Iris pigment epithelial cell (primary cell): ENCODE measurements at places on chromosomes 5 and 9.
A peak's percentile ranks its signal among the peaks of the same experiment; 100 is the strongest.

DNA sequence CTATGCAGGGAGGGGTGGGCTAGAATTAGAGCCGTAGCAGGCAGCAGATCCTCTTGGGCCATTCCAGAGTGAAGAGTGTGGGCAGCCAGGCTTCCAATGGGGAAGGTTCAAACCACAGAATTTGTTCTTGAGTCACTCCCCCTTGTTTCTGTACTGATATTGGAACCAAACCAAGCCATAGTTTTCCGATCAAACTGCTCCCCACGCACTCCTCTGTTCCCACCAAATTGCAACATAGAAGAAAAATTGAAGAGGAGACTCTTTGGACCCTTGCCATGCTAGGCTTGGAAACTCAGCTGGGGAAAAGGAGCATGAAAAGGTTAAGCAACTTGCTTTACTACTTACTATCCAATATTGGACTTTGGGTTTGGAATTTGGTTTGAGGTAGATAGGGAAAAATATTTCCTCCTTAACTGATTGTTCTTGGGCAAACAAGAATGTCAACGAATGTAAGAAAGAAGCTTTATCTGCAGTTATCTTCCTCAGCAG lies 165.8 kb upstream of the NR3C1 start:
- DNase-seq, result peak; percentile 87

GRCh38 chr5:140632366-140633020 lies 482 bp downstream of the CD14 start:
- peak; percentile 59 for DNase-seq

DNA sequence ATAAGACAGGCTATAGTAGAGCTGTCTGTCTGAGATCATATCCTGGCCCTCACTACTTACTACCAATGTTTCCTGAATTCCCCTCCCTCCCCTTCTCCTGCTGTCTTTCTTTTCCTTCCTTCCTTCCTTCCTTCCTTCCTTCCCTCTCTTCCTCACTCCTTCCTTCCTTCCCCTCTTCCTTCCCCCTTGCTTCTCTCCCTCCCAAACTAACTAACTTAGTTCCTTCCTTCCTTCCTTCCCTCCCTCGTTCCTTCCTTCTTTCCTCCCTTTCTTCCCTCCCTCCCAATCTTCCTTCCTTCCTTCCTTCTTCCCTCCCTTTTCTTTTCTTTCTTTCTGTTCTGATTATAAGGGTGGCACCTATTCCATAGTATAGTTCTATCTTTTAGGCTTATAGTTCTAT lies 150.0 kb upstream of the GDNF start:
- DNase-seq, result no peak

DNA sequence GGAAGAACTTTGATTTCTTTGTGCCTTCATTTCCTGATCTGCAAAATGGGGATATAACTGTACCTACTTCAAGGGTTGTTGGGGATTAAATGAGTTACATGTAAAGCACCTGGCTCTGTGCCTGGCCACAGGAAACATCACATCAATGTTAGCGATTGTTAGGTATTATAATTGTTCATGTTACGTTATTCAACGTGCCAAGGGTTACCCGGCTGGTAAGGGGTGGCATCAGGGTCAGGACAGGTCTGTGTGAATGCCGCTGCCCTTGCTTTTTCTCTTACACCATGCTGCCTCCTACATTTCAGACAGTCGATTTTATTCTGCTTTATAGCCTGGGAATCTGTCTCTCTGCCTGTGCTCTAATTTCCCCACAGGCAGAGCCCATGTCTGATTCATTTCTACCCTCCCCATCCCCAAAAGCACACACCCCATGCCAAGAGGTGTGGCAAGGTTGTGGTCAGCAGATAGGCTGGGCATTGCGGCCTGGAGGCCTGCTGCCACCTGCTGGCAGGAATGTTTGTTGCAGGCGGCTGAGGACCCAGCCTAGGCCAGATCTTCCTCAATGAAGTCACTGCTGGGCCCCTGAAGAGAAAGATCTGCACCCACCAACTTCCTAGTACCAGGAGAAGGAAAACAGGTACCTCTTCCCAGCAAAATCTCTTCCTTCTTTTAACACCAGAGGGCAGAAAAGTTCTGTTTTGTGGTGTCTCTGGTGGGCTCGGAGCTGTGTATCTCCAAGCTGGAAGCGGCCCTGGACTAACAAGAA lies 5.3 kb downstream of the ANKS6 start:
- DNase-seq, result peak; percentile 95

DNA sequence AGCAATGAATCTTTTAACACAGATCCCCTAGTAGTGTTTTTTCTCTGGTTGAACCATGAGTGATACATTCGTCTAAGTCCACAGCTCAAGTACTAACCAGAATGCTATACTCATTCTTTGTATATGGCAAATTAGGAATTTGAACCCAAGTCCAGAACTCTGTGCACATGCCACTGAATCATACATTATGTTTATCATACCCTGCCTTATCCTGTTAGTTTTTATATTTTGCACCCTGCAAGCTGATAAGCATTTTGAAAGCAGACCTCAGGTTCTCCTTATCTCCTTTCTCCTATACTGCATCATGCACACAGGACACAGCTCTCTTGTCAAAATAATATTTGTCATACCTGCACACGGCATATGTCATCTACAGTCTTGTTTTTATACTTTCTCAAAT lies 54.6 kb upstream of the ELL2 start:
- no peak for DNase-seq

DNA sequence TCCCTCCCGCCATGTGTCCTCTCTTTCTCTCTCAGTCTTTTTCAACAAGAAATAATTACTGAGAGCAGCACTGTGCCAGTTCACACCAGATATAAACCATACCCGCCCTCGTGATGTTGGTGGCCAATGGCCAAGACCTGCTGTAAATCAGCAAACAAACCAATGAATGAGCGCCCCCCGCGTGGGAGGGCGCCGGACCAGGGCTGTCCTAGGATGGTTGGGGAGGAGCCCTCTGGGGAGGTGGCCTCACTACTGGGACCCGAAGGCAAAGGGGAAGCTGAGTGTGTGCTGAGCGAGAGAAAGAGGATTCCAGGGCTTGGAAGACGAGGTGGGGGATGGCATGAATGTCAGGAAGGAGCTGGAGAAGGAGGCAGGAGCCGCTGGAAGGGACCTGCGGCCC lies 51.2 kb upstream of the BARHL1 start:
- no peak for DNase-seq

- no peak for DNase-seq
Observed at GRCh38 chr5:134798468-134798867, 39.9 kb downstream of the DDX46 start.

DNA sequence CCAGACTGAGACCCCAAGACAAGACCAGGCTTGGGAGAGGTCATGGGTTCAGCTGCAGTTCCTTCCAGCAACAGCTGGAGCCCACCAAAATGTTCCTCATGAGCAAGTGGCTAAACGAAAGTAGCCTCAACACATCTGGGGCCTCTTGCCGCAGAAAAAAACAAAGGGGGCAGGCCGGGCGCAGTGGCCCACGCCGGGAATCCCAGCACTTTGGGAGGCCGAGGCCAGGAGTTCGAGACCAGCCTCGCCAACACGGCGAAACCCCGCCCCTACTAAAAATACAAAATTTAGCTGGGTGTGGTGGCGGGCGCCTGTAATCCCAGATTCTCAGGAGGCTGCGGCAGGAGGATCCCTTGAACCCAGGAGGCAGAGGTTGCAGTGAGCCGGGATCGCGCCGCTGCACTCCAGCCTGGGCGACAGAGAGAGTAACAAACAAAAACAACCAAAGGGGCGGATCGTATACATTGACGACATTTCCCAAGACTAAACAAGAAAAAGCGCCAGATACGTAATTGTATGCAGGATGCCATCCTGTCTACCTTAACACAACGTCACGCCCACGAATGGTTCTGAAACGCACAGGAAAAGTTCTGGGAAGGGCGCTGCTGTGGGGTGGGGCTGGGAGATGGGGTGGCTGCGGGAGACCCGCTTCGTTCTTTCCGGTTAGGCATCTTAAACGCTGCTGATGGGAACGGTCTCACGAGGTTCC lies 1.7 kb downstream of the INPP5E start:
- DNase-seq, result no peak

GRCh38 chr5:140365941-140366340 lies 5.9 kb downstream of the SLC4A9 start:
- no peak for DNase-seq

- DNase-seq, result no peak
Observed at GRCh38 chr5:135702191-135702590, 123.4 kb upstream of the CXCL14 start.
